ENCODE measurements at places on chromosomes 1 and 21.

- no peak for DNase-seq
Observed at GRCh38 chr1:206828765-206829164, 36.7 kb upstream of the IL20 start.

DNA sequence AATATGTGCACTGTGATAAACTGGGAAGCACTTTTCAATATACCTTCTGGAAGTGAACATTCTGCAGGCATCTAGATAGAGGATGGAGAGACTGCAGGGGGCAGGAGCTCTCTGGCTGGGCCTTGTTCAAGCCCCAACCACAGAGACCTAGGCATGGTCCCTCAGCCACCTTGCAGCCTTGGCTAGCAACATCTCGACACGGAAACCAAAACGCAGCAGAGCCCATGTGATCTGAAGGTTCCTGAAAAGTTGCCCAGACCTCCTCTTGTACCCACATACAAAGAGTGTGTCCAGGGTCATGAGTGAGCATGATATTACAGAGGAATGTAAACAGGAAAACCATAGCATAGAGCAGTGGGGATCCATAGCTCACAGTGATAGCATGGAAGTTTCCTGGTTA, 33.1 kb upstream of the SAMD11 start:
- no peak for DNase-seq

DNA sequence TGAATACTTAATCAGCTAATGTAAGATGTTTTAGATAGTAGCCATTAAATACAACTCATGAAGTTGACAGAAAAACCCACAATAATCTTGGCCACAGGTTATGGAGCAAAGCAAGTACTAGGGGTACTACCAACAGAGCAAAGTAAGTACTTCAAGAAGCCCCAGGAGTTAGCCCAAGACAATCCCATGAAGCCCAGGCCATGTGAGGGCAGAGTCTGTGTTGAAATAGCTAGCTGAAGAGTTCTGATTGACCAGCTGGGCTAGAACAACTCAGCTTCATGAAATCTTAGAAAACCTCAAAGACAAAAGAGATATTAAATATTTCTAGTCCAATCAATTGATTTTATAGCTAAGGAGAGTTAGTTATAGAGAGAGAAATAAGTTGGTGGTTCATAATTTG, 212.9 kb upstream of the HOOK1 start:
- no peak for DNase-seq

DNA sequence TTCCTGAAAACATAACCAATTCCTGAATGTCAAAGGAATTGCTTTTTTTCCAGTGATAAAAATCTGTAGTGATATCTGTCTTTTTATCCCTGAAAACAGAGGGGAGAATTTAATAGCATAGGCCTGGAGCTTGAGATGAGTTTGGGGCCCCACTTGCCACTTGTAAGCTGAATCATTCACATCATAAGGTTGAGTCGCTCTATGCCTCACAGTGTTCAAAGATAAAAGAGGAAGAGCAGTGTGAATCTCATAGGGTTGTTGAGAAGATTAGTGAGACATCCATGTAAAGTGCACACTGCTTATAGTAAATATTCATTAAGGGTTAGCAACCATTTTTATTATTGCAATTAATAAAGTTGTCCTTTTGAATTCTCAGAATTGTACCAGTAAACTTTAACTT, 271.3 kb downstream of the DNM3 start:
- DNase-seq, result no peak

- DNase-seq, result no peak
Observed at GRCh38 chr1:103513711-103514110, 11.8 kb upstream of the RNPC3 start.

- DNase-seq, result no peak
Observed at GRCh38 chr1:169090900-169091311, 15.6 kb upstream of the ATP1B1 start.

- no peak for DNase-seq
Observed at GRCh38 chr1:166874464-166874863, 1.6 kb downstream of the TADA1 start.

All from ACHN (cell line).